ENCODE measurements at places on chromosomes 11 and 22. TPM values are rescaled to one million over a fixed set of nuclear protein-coding genes. Genes with fewer than 3 reads are reported as not detected.

SHISA8 gene
- total RNA-seq, result not detected

PGA3 gene
- not detected for total RNA-seq

FOLR2 gene
- total RNA-seq, result not detected

GSTP1 gene
- total RNA-seq, result 79.7 TPM

MUC15 gene
- total RNA-seq, result not detected
